Sciatic nerve (tissue), 2 donors: ENCODE measurements at places on chromosomes 5 and 9. TPM values are rescaled to one million over a fixed set of nuclear protein-coding genes. Genes with fewer than 3 reads are reported as not detected.

The SLC36A3 gene
- total RNA-seq: not detected

The CCDC152 gene
- 5.2 TPM for total RNA-seq

The LCN2 gene
- total RNA-seq: 6.0 TPM

The INSL6 gene
- total RNA-seq: not detected

The ANKRD34B gene
- total RNA-seq: not detected

The PCDHA3 gene
- total RNA-seq: 0.71 TPM

The RANBP17 gene
- total RNA-seq: 14.8 TPM

The ERCC8 gene
- 11.9 TPM for total RNA-seq

The LRRC26 gene
- total RNA-seq: not detected
